Activated naive CD8-positive, alpha-beta T cell treated with anti-CD3 and anti-CD28 coated beads for 36 hours (primary cell): ENCODE measurements at places on chromosomes 11 and 22. TPM values are rescaled to one million over a fixed set of nuclear protein-coding genes. Genes with fewer than 3 reads are reported as not detected.
A peak's percentile ranks its signal among the peaks of the same experiment; 100 is the strongest.

Gene OR52I1
- total RNA-seq = not detected

- H3K4me3 ChIP-seq = no peak overlapping the region
- no peak overlapping the region for H3K27ac ChIP-seq
- H3K36me3 ChIP-seq = no peaks in the 10 kb centered on the region
- DNase-seq = no peak
- peaks cover 6% of the 10 kb centered on the region for H3K4me1 ChIP-seq
These were observed 15.6 kb upstream of the FXYD2 start for GRCh38 chr11:117839936-117840813.

DNA sequence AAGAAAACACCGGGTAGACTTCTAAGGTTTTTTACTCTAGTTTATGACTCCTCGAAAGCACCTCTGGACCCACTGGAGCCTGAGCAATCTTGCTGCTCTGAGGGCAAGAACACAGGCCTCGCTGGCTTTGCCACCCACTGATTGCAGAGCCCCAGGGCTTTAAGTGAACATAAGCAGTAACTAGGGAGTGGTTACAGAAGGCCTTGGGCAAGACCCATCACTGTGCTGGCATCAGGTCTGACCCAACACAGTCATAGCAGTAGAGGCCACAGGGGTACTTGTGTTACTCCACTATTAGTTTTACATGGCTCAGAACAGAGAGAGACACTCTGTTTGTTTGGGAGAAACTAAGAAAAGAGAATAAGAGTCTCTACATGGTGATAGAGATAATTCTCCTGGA lies 684.5 kb downstream of the FAM181B start:
- H3K36me3 ChIP-seq = peaks cover 3% of the 10 kb centered on the region
- DNase-seq = no peak
- no peaks in the 10 kb centered on the region for H3K4me1 ChIP-seq
- H3K27ac ChIP-seq = no peak overlapping the region
- H3K4me3 ChIP-seq = no peak overlapping the region
- H3K27me3 ChIP-seq = no peaks in the 10 kb centered on the region

DNA sequence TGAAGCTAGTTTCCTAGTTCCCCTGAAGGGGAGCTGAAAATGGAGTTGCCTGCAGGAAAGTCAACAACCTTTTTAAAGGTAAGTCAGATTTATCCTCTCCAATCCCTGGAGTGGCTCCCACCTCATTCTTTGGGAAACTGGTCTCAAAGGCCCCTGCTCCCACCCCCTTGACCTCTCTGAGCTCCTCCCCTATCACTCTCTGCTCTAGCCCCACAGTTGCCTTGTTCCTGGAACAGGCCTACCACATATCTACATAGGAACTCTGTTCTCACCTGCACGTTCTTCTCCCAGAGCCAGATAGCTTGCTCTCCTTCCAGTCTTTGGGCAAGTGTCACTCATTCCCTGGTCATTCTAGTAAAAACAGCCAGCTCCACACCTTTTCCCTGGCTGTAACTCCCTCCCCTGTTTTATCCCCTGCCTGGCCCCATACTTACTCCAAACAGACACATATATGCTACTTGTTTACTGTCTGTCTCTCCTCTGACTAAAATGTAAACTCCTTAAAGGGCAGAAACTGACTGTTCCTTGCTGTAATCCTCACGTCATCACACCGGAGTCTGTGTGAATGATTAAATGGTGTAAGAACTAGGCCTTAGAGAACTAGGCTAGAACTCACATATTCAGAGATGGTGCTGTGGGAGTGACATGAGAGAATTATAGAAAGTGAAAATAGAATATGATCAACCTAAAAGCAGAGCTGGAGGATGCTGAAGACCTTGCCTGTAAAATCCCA lies 53.3 kb downstream of the TCF20 start:
- no peak for DNase-seq
- H3K36me3 ChIP-seq = peaks cover 9% of the 10 kb centered on the region
- H3K27ac ChIP-seq = peak overlapping the region; percentile 4

GRCh38 chr22:36470162-36470993 lies 11.1 kb downstream of the TXN2 start:
- peak; percentile 78 for DNase-seq
- no peaks in the 10 kb centered on the region for H3K27me3 ChIP-seq
- peak overlapping the region; percentile 42 for H3K27ac ChIP-seq
- H3K36me3 ChIP-seq = peaks cover 5% of the 10 kb centered on the region
- no peak overlapping the region for H3K4me3 ChIP-seq

Gene OR5W2
- total RNA-seq = not detected

GRCh38 chr22:38873469-38874411 lies 1.7 kb upstream of the CBX6 start:
- H3K4me3 ChIP-seq = peak overlapping the region; percentile 88
- no peaks in the 10 kb centered on the region for H3K27me3 ChIP-seq
- peaks cover 50% of the 10 kb centered on the region for H3K4me1 ChIP-seq
- DNase-seq = peak; percentile 76
- H3K27ac ChIP-seq = peak overlapping the region; percentile 75

DNA sequence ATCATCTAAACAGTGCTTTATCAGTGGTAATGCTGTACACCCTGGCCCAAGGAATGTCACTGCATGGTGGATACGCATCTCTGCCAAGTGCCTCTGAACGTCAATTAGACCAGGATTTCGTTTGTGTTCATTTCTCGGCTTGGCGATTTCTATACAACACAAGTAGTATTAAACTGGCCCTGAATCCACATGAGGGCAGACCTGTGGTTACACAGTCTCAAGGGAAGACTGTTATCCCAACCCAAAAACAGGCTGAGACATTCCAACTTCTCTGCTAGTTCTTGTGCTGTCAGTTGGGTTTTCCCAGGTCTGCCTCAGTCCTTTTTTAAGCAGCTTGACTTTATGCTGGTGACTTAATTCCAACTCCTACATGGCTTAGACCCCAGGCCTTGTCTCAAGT lies 58.1 kb downstream of the HIRA start:
- DNase-seq = no peak
- H3K36me3 ChIP-seq = peaks cover 4% of the 10 kb centered on the region
- H3K4me1 ChIP-seq = no peaks in the 10 kb centered on the region

DNA sequence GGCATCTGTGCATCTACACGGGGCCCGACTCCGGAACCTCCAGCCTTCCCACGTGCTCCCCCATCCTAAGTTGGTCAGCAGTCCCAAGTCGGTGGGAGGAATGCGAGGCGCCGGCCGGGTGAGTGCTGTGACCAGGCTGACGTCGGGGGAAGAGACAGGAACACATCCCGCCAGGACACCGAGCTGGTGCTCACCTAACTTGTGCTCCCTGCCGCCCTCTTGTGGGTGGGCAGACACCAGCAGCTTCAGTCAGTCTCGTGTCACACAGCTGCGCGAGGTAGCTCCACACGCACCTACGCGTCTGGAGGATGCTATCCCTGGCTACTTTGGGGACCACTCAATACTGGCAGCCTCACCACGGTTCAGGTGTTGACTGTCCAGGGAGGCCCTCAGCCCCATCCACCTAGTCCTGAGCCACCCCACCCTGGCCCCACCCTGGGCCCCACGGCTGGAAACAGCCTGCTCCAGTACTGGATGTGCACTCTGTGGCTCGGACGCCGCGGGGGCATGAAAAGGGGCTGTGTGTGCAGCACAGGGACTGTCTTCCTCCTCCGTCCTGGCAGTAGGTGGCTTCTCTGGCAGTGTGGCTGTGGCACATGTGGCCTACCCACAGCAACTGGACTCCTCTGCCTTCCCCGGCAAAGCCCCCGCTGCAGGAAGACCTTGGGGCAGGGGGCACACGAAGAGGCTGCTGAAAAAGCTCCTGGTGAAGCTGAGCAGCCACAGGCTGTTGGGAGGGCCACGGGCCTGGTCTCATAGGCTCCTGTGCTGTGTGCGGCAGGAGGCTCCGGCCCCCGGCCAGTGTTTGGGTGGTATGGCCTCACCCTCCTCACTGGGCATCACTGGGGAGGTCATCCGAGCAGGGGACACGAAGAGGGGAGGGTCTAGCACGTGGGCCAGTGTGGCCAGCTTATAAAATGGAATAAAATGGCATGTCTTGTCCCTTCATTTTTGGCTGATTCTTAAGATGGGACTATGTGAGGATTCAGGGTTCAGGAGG lies 11.2 kb upstream of the BID start:
- DNase-seq = peak; percentile 69
- H3K36me3 ChIP-seq = no peaks in the 10 kb centered on the region
- no peak overlapping the region for H3K4me3 ChIP-seq

DNA sequence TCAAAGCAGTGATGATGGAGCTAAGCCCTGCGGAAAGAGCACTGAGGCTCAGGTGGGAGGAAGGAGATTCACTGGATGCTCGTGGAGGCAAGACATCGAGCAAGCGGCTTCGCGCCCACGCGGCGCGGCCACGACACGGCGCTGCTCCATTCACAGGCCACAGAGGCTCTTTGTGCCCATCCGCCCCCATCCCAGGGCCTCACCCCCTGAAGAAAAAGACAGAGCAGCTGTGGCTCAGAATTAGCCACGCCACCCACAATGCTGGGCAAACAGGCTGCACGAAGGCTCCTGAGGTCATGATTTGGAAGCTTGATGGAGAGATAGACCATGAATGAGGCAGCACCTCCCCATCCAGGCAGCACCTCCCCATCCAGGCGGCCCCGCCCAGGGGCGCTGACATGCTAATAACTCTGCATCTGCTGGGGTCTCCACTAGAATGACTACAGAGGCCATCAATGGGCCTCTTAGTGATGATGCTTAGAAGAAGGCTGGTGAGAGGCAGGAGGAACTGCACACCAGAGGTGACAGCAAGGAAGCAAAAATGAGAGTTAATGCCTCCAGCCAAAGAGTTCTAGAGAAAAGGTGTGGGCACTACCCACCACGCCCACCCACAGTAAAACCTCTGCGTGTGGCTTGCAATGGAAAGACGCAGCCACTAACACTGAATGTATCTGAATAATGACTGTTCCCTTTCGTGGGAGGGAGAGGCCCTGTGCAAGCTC lies 43.5 kb downstream of the MYH9 start:
- peak overlapping the region; percentile 72 for H3K4me3 ChIP-seq
- peak overlapping the region; percentile 90 for H3K27ac ChIP-seq
- H3K4me1 ChIP-seq = peaks cover 82% of the 10 kb centered on the region
- DNase-seq = peak; percentile 72
- H3K36me3 ChIP-seq = peaks cover 76% of the 10 kb centered on the region

Gene RAB39A
- 0.26 TPM for total RNA-seq

GRCh38 chr11:68064926-68065325 lies 26.1 kb downstream of the TCIRG1 start:
- DNase-seq = no peak
- no peaks in the 10 kb centered on the region for H3K27me3 ChIP-seq
- H3K4me3 ChIP-seq = no peak overlapping the region
- peaks cover 15% of the 10 kb centered on the region for H3K36me3 ChIP-seq

- H3K27ac ChIP-seq = no peak overlapping the region
- no peaks in the 10 kb centered on the region for H3K36me3 ChIP-seq
- no peak overlapping the region for H3K4me3 ChIP-seq
- peaks cover 19% of the 10 kb centered on the region for H3K4me1 ChIP-seq
- no peaks in the 10 kb centered on the region for H3K27me3 ChIP-seq
- no peak for DNase-seq
These were observed 93.1 kb downstream of the NAT10 start for GRCh38 chr11:34198523-34198922.

DNA sequence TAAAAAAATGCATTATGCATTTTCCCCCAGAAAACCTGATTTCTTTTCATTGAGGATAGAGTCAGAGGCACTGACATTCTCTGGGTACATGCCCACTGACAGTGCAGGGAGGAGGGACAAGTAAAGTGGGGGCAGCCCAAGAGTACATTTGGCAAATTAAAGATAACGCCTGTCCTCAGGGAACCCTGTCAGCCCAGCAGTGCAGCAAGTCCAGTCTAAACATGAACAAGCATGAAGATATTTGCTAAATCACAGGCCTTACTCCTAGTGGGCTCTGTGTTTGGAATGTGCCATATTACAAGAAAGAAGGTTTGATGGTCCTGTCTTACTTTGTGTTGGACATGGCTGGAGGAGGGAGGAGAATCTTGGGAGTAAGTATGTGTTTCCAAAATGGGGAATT lies 37.9 kb downstream of the AMOTL1 start:
- no peak overlapping the region for H3K4me3 ChIP-seq
- H3K4me1 ChIP-seq = peaks cover 2% of the 10 kb centered on the region
- H3K27ac ChIP-seq = no peak overlapping the region

DNA sequence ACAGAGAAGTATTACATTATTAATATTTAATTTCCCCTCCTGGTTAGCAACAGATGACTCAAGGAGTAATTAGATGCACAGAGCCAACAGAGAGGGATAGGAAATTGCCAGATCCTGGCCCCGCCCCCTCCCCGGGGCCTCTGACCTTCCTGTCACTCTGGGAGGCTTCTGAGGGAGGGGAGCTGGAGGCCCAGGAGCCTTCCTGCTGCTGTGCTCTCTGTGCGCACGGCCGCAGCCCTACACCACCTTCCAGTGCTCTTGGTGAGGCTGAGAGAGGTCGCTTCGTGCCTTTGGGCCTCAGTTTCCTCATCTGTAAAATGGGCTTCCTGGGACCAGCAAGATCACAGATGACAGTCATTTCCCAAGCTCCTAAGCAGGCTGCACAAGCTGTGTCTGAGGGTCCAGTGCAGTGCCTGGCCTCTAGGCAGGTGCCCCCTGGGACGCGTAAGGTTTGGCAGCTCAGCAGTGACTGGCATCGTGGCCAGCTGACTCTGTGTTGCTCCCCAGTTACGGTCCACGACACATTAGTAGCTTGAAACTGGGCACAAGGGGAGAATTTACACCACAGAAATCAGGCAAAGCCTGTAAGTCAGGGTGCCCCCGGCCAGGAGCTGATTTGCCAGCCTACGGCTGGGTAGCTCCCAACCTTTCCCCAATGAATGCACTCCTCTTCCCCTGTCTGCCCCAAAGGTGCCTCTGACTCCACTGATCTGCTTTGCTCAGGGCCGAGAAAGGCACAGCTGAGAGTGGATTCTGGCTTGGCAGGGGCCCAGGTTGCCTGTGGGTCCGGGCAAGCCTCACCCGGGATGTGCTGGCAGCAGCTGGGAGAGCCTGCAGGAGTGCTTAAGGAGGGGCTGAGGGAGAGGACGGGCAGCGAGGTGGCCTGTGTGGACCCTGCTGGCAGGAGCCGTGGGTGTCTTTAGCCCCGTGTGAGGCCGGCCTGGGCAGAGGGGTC lies 2.3 kb downstream of the ADORA2A start:
- peaks cover 38% of the 10 kb centered on the region for H3K36me3 ChIP-seq
- DNase-seq = peak; percentile 82
- H3K4me1 ChIP-seq = peaks cover 71% of the 10 kb centered on the region
- peak overlapping the region; percentile 87 for H3K4me3 ChIP-seq
- peak overlapping the region; percentile 94 for H3K27ac ChIP-seq

GRCh38 chr22:31952472-31952871 lies 8.1 kb downstream of the YWHAH start:
- peaks cover 66% of the 10 kb centered on the region for H3K4me1 ChIP-seq
- no peak overlapping the region for H3K4me3 ChIP-seq
- DNase-seq = no peak
- H3K36me3 ChIP-seq = peaks cover 62% of the 10 kb centered on the region
- no peaks in the 10 kb centered on the region for H3K27me3 ChIP-seq

GRCh38 chr22:45221201-45221600 lies 19.5 kb downstream of the KIAA0930 start:
- peaks cover 21% of the 10 kb centered on the region for H3K4me1 ChIP-seq
- H3K27ac ChIP-seq = no peak overlapping the region
- no peaks in the 10 kb centered on the region for H3K36me3 ChIP-seq

Gene ROBO4
- total RNA-seq = not detected

DNA sequence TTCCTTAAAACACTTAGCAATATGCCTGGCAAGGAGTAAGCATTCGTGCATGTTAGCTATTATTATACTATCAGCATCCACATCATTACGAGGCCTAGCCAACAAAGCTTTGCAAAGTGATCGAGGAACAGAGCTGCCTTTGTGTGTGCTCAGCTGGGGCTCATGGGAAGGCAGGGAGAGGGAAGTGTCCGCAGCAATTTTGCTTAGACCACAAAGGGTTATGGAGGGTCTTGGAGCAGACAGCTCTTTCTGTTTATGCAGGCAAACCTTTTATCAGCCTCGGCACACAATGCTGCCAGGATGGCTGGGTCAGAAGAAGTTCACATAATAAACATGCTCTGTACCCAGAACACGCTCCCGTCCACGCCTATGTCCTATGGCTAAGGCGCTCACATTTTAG lies 10.9 kb upstream of the DKK3 start:
- no peak overlapping the region for H3K4me3 ChIP-seq
- H3K4me1 ChIP-seq = no peaks in the 10 kb centered on the region
- H3K27me3 ChIP-seq = peaks cover 12% of the 10 kb centered on the region
- no peak overlapping the region for H3K27ac ChIP-seq
